ENCODE measurements at places on chromosomes 6 and 20.
A peak's percentile ranks its signal among the peaks of the same experiment; 100 is the strongest.

GRCh38 chr6:3457710-3458602, 1.1 kb upstream of the SLC22A23 start:
- DNase-seq = peak; percentile 32

- DNase-seq = no peak
These were observed 159.5 kb downstream of the JARID2 start for GRCh38 chr6:15405129-15406068.

DNA sequence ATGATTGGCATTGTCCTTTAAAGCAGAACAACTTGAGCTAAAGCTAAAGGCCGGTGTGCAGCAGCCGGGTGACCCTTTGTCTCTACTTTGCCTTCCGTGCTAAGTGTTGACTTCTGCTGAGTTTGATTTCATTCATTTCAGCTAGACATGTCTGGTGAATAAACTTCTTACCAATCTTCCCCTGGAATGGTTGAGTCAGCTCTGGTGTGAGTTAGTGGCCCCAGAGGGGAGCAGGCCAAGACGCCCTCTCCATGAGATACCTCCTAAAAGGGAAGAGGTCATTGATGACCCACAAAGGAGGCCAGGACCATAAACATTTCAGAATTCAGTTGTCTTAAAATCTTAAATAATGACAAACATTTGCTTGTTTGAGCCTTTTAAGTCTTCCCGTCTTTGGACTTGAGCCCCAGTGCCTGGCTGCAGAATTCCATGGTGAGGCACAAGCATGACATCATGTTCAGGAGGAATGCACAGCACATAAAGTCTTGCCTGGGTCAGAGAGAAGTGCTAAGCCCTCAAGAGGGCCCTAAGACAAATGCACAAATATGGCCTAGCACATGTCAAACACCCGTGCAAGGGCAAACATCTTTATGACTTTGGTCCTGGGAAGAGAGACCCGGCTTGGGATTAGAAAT, 96.3 kb upstream of the NEDD9 start:
- DNase-seq = no peak

DNA sequence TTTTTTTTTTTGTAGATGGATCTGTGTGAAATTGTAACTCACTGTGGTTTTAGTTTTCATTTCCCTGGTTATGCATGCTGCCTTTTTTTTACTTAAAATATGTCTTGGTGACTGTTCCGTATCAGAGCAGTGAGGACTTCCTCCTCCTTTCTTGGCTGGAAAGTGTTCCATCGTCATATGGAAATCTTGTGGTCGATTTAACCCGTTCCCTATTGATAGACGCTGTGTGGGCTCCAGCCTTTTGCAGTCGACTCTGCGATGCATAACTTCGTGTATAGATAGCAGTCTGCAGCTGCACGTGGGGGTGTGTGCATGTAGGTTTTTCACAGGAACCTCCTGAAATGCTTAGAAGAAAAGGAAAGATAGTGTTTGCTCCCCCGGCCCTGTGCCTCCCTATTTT, 28.1 kb upstream of the PNPLA1 start:
- no peak for DNase-seq

DNA sequence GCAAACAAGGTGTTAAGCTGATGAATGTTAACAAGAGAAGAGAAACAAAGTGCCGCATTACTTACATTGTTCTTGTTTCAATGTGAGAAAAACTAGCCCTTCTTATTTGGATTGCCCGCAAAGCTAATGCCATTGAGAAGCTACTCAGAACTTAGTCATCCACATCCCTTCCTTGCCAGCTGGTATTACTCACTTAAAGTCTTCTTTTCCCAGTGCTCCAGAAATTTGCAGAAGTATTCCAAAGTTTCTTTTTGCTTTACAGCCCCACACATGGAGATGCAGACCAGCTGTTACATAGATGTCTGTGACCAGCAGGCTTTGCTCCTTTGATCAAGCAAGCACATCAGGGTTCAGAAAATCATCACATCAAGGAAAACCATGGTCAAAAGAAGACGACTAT, 529.0 kb downstream of the TBC1D32 start:
- no peak for DNase-seq

- peak; percentile 26 for DNase-seq
These were observed 1040.6 kb upstream of the CITED2 start for GRCh38 chr6:140414966-140415620.

All from NCI-H345 (cell line).